ENCODE measurements at places on chromosomes 12 and 14.

GRCh38 chr12:125194163-125194773 is 129.0 kb downstream of the AACS start:
- DNase-seq, result no peak

DNA sequence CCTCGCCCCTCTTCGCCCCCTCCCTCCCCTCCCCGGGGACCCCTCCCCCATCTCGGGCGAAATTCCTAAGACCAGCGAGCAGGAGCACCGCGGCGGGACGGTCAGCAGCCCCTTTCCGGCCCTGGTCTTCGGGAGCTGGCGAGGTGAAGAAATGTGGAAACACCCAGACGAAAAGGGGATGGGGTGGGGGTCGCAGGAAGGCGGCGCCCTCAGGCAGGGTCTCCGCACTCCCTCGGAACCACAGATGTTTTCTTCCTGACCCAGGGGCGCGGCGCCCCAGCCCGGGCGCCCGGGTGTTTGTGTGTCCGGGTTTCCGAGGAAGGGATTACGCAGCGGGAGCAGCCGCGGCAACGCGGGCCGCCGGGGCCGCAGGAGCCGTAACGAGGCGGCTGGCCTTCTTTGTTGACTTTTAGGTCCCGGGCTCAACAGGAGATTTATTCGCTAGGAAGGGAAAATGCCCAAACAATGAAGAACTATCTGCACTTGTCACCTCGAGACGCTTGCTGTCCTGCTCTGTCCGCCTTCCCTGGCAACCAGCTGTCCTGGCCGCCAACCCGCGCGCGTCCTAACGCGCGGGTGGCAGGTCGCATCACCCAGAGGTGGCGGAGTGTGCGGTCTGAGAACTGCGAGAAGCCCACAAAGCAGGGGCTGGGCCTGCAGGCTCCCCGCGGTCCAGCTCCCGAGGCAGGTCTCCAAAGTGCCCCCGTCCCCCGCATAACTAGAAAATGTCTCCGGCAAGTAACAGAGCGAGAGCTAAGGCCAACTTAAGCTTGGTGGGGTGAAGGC is 7.0 kb downstream of the FOXA1 start:
- no peak for DNase-seq

DNA sequence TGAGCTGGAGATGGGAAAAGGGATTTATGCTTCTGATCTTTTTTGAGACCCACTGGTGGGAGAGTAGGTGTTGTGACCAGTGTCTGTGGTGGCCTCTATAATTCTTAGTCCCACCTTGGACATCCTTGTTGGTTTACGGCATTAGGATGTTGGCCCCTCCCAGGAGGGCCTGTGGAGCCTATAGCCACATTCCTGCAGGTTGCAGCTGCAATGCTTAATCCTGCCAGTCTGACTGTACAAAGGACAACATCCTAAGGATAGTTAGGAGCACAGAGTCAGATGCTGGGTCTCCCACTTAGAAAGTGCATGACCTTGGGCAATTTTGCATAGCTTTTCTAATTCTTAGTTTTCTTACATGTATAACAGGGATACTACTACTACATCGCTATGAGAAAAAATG is 150.9 kb upstream of the SLC38A2 start:
- no peak for DNase-seq

DNA sequence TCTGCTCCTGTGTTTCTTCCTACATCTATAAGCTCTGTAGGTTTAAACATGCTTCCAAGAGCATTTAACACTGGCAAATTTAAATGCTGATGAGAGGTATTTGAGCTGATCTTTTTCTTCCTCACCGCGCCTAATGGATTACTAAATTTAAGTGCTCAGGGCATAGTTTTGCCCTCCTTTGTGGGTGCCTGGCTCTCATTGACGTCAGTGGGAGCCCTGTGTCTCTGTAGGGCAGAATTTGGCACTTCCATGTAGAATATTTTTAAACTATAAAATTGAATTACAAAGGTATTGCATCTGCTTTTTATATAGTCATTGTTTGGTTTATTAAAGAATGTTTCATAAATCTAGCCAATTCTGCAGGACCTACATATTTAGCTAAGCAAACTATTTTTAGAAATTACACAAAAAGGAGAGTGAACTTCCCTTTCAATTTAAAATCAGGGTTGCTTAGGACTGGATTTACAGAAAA is 444.8 kb downstream of the AEBP2 start:
- DNase-seq, result no peak

- no peak for DNase-seq
Observed at GRCh38 chr12:7058850-7059395, 1.6 kb upstream of the C1S start.

GRCh38 chr12:99453836-99454538 is 193.6 kb upstream of the GARIN6 start:
- no peak for DNase-seq

GRCh38 chr12:40566271-40566670 is 126.0 kb upstream of the CNTN1 start:
- no peak for DNase-seq

DNA sequence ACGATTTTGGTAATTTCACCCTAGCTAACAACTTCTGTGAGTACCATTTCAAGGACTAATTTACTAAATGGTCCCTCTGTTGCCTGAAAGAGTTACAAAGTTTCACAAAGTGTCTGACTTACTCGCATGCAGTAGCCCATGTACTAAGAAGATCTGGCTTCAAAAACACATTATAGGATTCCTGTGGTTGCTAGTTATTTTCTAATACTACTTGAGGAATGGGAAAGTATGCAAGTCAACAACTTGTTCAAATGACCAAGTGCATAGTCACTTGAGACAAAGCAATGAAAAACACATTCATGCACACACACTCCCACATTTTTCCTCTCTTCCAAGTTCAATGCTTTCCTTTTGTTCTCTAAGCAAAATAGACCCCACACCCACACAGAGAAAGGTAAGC is 219.7 kb upstream of the TMPO start:
- no peak for DNase-seq
